IPS DF 6.9 (cell line): ENCODE measurements at places on chromosomes 16 and 17.

DNA sequence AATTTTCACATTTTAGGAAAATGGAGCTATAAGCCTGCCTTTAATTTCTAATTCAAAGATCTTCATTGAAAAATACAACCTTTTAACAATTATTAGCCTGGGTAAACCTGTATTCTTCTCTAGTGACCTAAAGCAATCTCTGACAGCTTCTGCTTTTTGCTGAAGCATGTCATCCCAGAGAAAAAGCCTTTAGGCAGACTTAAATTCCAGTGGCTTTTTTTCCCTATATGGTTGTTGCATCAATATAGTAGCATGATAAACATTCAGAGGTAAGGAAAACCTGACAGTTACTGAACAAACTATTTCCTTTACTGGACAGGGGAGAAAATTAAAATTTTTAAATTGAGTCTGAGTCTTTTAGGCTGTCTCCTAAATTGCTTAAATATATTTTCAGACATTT, 7.8 kb upstream of the EVI2A start:
- H3K27ac ChIP-seq, result no peak overlapping the region
- H3K4me1 ChIP-seq, result no peaks in the 10 kb centered on the region
- H3K27me3 ChIP-seq, result no peaks in the 10 kb centered on the region
- no peak for DNase-seq
- H3K36me3 ChIP-seq, result no peaks in the 10 kb centered on the region
- no peak overlapping the region for H3K4me3 ChIP-seq

DNA sequence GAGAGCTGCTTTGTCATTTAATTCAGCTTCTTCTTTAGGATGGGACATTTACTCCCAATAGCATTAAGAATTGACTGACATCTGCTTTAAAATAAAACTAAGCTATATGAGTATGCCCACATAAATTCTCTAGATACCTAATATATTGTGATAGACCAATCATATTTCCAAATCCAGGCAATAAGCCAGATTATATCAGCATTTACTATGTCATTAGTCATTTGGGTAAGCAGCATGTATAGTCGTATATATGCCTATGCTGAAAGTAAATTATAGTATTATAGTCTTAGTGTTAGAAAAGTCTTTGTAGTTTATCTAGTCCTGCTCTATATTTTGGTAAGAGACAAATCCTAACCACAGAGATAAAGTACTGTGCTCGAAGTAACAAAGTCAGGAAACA, 958.1 kb downstream of the KCNJ2 start:
- no peaks in the 10 kb centered on the region for H3K4me1 ChIP-seq
- H3K27ac ChIP-seq, result no peak overlapping the region
- no peaks in the 10 kb centered on the region for H3K36me3 ChIP-seq
- H3K4me3 ChIP-seq, result no peak overlapping the region
- H3K27me3 ChIP-seq, result no peaks in the 10 kb centered on the region

DNA sequence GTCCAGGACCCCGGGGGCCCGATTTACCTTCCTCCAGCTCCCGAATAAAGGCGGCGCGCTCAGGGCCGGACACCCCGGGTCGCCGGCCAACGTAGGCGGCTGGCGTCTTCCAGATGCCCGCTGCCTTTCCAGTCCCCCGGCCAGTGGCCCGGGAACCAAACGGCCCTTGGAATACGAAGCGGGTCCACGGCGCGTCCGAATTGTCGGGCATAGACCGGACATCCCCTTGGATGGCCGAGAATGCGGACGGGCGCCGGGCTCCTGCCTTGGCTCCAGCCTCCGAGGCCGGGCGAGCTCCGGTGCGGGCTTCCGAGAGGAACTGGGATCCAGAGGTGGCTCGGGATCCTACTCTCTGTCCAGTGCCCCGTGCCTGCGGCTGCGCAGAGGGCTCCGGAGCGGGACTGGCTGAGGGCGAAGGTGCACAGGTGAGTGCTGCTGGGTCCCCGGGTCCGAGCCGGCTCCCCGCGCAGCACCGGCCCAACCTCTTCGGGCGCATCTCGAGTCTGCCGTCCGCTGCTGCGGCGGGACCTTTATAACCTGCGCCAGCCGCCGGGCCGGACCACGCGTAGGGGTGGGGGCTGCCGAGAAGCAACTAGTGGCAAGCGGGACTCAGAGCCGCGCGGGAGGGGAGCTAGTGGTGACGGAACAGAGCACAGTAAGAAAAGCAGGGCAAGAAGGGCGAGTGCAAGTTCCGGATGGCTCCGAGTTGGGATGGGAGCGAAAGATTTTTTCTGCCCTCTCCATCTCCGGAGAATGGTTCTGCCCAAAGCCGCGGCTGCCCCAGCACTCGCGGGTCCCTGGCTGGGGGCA, at the start of gene HAP1:
Gene HAP1, minus strand, starts transcription at position 505 of the 810 bp plus-strand sequence. Its CDS starts 9 bp downstream, at position 496.
- H3K4me3 ChIP-seq, result peak within 1 kb of the TSS; percentile 41; the same call in 1 of the 2 replicates
- DNase-seq, result no peak
- H3K4me1 ChIP-seq, result peaks cover 5% of the 10 kb centered on the region
- no peak within 1 kb of the TSS for H3K27ac ChIP-seq

GRCh38 chr17:51423421-51424160, 163.2 kb downstream of the UTP18 start:
- no peak overlapping the region for H3K4me3 ChIP-seq
- no peaks in the 10 kb centered on the region for H3K27me3 ChIP-seq
- no peak for DNase-seq
- H3K27ac ChIP-seq, result no peak overlapping the region

DNA sequence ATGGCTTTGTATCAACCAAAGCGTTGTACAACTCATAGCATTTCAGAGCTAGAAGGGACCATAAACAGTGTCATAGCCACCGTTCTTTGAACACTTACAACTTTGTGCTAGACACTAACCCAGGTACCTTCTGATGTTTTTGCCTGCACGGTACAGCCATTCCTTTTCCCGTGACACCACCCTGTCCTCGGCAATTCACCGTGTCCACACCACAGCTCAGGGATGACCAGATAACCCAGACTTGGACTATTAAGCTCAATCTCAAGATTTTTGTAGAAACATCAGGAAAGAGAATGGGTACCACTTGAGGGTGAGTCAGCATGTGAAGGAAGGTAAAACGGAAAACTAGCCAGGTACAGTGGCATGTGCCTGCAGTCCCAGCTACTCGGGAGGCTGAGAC, 9.8 kb upstream of the CBFB start:
- no peaks in the 10 kb centered on the region; the same call in 1 of the 2 replicates for H3K4me1 ChIP-seq
- H3K36me3 ChIP-seq, result no peaks in the 10 kb centered on the region
- H3K4me3 ChIP-seq, result no peak overlapping the region
- H3K27ac ChIP-seq, result no peak overlapping the region
- peaks cover 11% of the 10 kb centered on the region for H3K27me3 ChIP-seq
- DNase-seq, result no peak

DNA sequence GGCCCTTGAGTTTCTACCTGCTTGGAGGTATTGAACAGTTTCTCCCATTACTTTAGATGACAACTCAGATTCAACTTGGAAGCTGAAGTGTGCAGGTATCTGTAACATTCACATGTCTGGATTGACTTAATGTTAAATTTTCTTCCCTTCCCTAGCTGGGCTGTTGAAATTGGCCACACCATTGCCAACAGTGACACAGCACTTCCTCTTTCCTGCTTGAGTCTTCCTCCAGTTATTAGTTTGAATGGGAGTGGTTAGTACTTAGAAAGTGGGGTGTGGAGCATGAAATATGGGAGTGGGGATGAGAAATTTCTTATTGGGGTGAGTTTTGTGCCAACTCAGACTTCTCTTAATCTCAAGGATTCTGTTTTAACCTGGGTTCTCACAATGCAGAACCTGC, 454.9 kb downstream of the KCNJ2 start:
- no peak overlapping the region for H3K27ac ChIP-seq
- DNase-seq, result no peak
- no peaks in the 10 kb centered on the region for H3K27me3 ChIP-seq
- H3K4me3 ChIP-seq, result no peak overlapping the region

GRCh38 chr17:35752945-35753764, at the start of gene GAS2L2:
Gene GAS2L2, minus strand, starts transcription at chr17:35753239. Its CDS starts 389 bp downstream, at chr17:35752850.
- H3K36me3 ChIP-seq, result no peaks in the 10 kb centered on the region
- no peak within 1 kb of the TSS for H3K4me3 ChIP-seq
- peaks cover 5% of the 10 kb centered on the region for H3K4me1 ChIP-seq
- no peaks in the 10 kb centered on the region for H3K27me3 ChIP-seq
- no peak for DNase-seq

GRCh38 chr17:28613931-28614381, at the start of gene RSKR:
Gene RSKR, minus strand, starts transcription at chr17:28614185. Its CDS starts 24 bp downstream, at chr17:28614161.
- no peaks in the 10 kb centered on the region for H3K27me3 ChIP-seq
- peaks cover 36% of the 10 kb centered on the region for H3K36me3 ChIP-seq
- no peak for DNase-seq
- H3K27ac ChIP-seq, result no peak within 1 kb of the TSS

GRCh38 chr16:55252577-55252976, 71.4 kb upstream of the IRX6 start:
- H3K4me3 ChIP-seq, result no peak overlapping the region
- H3K27ac ChIP-seq, result no peak overlapping the region
- 0 out of 2 replicates have a peak, but pooled peaks cover 1% of the 10 kb centered on the region for H3K4me1 ChIP-seq
- no peaks in the 10 kb centered on the region for H3K27me3 ChIP-seq
